Renal cortical epithelial cell (primary cell): ENCODE measurements at places on chromosomes 6 and 20. TPM values are rescaled to one million over a fixed set of nuclear protein-coding genes. Genes with fewer than 3 reads are reported as not detected.

- peak; percentile 99 for DNase-seq
Observed at GRCh38 chr20:1567392-1568162, 10.1 kb upstream of the SIRPD start.

DNA sequence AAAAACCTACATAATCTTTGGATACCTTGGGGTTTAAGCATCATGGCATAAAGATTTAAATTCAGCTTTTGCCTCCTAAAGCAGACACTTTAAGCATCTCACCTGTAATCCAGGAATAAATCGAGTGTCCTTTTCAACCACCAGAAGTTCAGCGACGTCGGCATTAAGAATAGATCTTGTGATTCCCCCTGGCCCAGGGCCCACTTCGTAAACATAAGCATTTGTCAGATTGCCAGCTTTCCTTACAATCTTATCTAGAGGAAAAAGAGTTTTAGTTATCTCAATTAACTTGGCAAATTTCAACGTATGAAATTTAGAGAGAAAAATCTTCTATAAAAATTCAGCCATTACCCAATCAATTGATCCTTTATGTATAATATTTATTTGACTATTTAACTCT lies 3.2 kb downstream of the TFB1M start:
- no peak for DNase-seq

DNA sequence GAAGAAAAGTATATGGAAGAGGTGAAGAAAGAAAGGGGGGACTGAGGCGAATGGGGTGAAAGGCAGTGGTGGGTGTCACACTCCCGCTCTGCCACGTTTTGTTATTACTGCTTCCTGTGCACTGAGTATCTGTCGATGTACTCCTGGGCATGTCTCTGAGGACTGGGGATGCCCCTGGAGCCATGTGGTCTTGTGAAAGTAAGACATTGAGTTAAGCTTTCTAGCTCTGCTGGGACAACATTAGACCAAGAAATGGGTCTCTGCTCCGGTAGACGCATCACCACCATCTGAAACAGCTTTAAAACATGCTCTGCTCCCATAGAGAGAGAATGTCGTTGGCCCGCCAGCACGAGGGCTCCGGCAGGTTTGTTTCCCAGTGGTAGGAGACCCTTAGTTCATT lies 40.0 kb downstream of the IRF4 start:
- DNase-seq = no peak

DNA sequence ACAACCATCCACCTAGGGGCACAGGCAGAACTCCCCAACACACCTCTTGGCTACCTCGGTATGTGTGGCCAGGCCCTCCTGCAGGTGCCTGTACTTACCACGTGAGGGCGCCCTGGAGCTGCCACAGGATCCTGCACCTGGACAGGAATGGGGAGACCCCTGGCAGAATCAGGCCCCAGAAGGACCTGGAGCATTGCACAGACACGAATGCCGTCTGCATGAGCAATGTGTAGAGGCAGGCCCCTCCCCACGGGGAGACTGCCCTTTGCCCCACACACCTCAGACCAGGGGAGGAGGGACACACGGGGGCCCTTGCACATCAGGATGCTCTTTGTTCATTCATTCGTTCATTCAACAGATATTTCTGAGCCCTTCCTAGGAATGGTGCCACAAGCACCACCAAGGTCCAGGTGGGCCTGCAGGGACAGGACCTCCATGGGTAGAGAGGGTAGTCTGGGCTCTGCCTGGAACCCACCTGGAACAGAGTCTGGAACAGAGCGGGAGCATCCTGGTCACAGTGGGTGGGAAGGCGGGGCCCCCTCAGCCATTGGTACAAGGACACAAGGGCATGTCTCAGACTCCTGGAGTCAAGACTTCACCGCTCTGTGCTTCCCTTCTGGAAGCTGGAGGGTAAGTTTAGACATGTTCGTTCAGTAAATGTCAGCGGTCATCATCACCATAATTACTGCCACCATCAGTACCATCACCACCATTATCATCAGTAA lies 32.3 kb downstream of the YTHDF1 start:
- peak; percentile 7 for DNase-seq

GRCh38 chr6:5102267-5102970 lies 17.3 kb downstream of the PPP1R3G start:
- peak; percentile 62 for DNase-seq

DNA sequence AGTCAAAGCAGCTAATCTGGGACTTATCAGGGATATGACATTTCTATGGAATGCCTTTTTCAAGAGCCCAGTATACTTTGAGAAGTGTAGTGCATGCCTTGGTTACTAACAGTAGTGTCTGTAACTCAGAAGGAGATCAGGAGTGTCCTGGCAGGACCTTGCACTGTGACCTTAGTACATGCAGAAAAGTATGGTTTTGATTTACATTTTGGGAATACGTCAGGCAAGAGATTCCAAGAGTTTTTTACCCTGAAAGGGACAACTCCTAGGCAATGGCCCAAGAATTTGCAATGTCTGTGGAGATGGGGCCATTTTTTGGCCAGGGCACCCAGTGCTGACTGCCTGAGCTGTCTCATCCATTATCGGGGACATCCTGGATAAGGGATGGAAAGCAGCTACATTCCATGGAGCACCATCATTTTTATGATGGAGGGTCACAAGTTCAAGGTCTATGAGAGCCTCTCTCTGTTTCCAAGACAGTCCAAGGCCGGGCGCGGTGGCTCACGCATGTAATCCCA lies 80.2 kb downstream of the FAM50B start:
- no peak for DNase-seq

DNA sequence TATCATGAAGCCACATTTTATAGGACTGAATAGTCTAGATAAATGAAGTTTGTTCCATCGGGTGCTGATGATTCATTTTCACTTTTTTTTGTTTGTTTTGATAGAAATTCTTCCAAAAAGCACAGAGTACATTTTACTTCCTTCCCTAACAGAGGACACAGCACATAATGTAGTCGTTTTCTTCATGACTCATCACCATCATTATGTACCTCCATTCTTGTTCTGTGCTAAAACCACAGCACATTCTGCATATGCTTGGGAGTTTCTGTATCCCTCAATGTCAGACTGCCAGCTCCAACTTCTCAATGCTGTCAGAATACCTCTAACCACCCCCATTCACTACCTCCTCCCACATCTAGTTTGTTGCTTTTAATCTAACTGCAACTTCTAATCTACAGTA lies 1004.9 kb upstream of the ADGRB3 start:
- DNase-seq = peak; percentile 75

GRCh38 chr6:159890792-159891191 lies at the start of gene MAS1:
TSS of gene MAS1 (plus strand) at chr6:159890988. CDS start at chr6:159906956, 15,968 bp downstream.
- no peak for DNase-seq

- DNase-seq = no peak
Observed at GRCh38 chr6:168649209-168649608, 208.2 kb downstream of the SMOC2 start.

SSTR4 gene
- total RNA-seq = not detected in 2 replicates

OR12D1 gene
- total RNA-seq = not detected in 2 replicates
